Left lung (tissue), 14 donors: ENCODE measurements at places on chromosomes 2 and 18. TPM values are rescaled to one million over a fixed set of nuclear protein-coding genes. Genes with fewer than 3 reads are reported as not detected.
A peak's percentile ranks its signal among the peaks of the same experiment; 100 is the strongest.

DNA sequence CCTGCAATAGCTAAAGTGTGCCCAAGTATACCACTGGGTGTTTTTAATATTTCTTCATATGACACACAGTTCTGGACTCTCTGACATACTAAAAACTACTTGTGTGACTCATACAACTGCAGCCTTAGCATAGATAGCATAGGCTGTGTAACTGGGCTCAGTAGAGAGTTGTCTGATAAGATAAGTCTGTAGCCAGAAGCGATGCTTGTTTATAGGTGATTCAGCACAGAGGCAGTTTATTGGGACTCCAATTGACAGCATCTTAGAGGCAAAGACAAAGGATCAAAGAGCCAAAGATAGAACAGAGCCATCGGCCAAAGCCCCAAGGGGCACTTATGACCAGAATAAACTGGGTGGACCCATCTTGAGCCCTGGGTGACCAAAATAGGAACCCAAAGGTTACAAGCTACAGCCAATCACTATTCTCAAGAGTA is 42.3 kb downstream of the AAK1 start:
- no peak for DNase-seq

DNA sequence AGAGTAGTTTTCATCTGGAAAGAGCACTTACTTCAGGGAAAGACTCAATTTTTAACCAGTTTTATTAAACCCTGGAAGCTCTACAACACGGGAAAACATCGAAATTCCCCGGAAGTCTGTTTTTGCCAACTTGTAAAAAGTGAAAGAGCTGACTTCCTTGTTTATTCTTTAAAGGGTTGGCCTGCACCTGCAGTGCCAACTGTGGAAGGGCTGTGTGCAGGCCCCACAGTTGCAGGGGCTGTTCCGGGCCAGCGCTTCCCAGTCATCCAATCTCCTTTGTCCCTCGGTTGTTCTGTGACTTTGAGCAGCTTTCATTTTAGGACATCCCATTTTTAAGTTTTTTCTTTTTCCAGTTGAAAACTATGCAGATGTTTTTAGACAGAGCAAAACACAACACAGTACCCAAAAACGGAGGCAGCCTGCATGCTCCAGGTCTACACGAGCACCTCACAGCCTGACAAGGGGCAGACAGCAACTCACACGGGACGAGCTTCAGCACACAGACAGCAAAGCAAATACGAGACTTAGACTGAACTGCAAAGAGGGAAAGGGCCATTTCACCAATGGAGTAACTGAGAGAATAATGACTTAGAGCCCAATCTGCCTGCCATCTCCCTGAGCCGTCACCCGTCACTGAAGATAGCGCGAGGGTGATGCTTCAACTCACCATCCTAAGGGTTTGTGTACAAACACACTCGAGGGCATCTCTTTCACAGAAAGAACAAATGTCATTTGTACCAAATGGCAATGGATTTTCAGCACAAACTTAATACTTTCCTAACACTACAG is 70.6 kb downstream of the EMILIN2 start:
- DNase-seq: no peak

Gene CHRND
- polyA plus RNA-seq: not detected

GRCh38 chr2:220795705-220796104 is 776.4 kb downstream of the EPHA4 start:
- DNase-seq: no peak

Gene ATOH8
- polyA plus RNA-seq: 35.4 TPM

DNA sequence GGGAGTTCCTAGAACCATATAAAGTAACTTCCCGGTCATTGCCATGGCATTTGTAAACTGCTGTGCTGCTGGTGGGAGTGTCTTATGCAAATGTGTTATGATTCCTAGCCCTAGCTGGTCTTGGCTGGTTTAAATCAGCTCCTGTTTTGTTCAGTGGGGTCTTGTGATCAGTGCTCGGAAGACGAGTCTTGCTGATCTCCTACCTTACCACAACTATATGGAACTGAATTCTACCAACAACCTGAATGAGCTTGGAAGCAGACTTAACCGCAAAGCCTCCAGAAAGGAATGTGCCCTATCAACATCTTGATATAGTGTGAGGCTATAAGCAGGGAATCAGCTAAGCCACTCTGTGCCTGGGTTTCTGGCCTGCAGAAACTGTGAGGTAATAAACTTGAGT is 33.5 kb downstream of the POLE4 start:
- peak; percentile 14 for DNase-seq

DNA sequence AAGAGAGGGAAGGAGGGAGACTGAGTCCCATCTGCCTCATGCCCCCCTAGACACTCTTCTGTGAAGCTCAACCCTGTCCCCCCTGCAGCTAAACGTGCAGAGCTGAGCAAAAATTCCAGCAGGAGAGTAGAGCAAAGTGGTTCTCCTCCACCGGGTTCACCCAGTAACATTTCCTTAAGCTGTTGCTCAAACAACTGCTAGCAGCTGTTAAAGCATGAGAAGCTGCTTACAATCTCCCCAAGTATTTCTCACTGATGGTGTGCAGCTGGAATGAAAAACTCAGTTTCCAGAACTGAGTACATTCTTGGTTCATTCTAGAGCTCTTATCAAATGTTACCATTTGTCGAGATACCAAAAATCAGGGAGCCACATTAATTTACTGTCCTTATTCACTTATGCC is 92.3 kb downstream of the STK39 start:
- DNase-seq: no peak

- DNase-seq: no peak
Measured at GRCh38 chr18:13808294-13809042, 15.5 kb upstream of the MC5R start.

GRCh38 chr2:163364736-163365135 is 371.1 kb downstream of the FIGN start:
- no peak for DNase-seq

- DNase-seq: peak; percentile 84
Measured at GRCh38 chr2:42047488-42048298, at the start of gene PKDCC. Gene PKDCC (plus strand): TSS chr2:42048021. CDS start chr2:42048200, 179 bp downstream.

DNA sequence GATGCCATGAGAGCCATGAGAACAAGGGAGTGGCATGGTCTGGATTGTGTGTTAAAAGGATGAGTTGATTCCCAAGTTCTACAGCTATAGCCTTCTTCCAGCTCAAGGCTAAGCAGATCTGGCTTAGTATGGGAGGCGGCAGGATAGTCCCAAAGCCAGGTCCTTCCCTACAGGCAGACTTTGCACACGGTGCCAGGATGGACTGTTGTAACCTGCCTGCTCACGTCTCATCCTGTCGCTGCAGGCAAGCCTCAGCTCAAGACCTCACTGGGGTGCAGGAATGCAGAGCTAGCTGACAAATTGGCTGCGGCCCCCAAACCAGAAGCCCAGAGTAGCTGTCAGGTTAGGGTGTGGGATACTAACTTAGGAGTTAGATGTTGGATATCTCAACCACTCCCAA is 28.8 kb upstream of the IGFBP5 start:
- no peak for DNase-seq

- no peak for DNase-seq
Measured at GRCh38 chr2:175957845-175958244, 44.2 kb downstream of the LNPK start.

Gene SCYGR2
- polyA plus RNA-seq: not detected

- peak; percentile 20 for DNase-seq
Measured at GRCh38 chr2:35973132-35973736, 382.3 kb upstream of the CRIM1 start.

DNA sequence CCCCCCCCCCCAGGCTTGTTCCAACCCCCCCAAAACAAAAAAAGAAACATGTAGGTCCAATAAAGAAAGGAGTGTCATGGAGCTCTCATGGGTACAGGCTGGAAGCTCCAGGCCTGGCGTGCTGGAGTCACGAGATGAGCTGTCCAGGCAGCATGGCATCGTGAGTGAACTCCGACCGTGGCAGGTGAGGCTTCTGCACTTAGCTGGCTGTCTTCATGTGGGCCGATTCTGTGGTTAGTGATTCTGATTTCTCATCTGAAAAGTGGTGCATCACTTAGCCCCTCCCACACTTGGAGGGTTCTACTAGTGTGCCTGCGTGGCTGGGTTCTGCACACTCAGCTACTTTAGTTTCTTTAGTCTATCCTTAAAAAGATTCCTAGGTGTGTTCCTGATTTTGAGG is 126.4 kb upstream of the MGAT5 start:
- no peak for DNase-seq

DNA sequence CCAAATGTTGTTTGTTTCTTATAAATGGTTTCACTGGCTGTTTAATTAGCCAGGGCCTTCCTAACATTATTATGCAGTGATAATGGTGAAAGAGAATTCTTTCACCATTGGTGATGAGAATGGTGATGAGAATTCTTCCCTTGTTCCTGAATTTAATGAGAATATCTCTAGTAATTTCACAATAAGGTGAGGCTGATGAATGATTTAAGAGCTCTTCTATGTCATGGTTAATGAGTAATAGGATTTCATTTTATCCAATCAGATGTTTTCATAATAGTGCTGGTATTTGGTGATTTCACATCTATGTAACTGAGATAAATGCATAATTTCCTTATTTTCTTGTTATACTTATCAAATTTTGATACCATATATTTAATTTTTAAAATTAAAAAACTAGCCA is 535.7 kb upstream of the ZEB2 start:
- no peak for DNase-seq

Gene PARD3B
- 20.1 TPM for polyA plus RNA-seq

Gene MARCHF4
- 0.61 TPM for polyA plus RNA-seq

Gene ACTG2
- polyA plus RNA-seq: 29.8 TPM
